ENCODE measurements at places on chromosomes 13 and 19.
A peak's percentile ranks its signal among the peaks of the same experiment; 100 is the strongest.

GRCh38 chr19:1450735-1451731 lies 1.1 kb downstream of the APC2 start:
- no peak for DNase-seq

DNA sequence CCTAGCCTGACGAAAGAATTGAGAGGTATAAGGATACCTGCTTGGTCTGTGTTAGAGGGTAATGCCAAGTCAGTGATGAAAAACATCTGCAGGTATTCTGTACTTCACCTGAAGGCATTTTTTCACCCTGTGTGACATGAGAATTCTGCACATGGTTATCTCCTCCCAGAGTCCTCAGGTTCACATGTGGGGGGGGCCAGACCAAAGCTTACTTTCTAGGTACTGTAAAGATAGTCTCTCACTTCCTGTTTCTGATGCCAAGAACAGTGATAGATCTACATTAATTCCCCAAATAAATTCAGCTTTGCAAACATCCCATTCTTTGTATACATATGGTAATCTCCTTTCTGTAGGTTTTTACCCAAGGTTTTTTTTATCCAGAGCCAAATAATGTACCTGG lies 53.4 kb downstream of the GPC6 start:
- DNase-seq, result no peak

GRCh38 chr19:55674841-55675660 lies at the start of gene EPN1:
TSS of gene EPN1 (plus strand) at chr19:55675226. CDS start at chr19:55678628, 3,402 bp downstream.
- peak; percentile 93 for DNase-seq

DNA sequence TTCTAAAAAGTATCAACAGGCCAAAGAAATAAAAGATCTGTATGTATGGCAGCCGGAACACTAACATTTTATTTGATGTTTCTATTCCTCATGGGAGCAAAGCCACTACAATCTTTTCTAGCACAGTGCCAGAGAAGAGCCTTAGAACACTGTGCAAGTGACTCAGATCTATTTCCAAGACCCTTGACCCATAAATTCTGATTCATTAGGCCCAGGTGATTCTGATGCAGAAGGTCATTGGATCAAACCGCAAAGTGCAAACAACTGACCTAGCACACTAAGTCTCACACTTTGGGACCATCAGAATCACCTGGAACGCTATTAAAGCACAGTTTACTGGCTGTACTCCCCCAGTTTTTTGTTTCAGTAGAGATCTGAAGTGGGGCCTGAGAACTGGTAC lies 87.6 kb downstream of the MYCBP2 start:
- no peak for DNase-seq

GRCh38 chr19:45298264-45298663 lies 24.4 kb downstream of the CKM start:
- DNase-seq, result no peak

DNA sequence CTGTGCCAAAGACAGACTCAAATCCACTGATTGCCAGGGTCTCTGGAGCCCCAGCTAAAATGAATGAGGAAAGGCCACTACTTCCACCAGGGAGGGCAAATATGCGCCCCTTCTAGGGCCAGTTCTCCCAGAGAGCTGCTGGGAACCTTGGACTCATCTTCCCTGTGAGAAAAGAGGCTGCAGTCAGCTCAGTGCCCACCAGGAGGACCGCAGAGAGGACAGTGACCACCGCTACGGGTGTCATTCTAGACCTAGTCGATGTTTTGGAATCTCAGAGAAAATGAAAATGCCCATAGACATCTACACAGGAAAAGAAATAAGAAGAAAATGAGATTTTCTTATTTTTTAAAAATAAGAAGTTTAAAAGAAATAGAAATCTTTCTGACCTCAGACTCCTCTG lies 235.1 kb downstream of the UQCRFS1 start:
- DNase-seq, result no peak

GRCh38 chr19:44598880-44599279 lies 14.5 kb upstream of the IGSF23 start:
- no peak for DNase-seq

DNA sequence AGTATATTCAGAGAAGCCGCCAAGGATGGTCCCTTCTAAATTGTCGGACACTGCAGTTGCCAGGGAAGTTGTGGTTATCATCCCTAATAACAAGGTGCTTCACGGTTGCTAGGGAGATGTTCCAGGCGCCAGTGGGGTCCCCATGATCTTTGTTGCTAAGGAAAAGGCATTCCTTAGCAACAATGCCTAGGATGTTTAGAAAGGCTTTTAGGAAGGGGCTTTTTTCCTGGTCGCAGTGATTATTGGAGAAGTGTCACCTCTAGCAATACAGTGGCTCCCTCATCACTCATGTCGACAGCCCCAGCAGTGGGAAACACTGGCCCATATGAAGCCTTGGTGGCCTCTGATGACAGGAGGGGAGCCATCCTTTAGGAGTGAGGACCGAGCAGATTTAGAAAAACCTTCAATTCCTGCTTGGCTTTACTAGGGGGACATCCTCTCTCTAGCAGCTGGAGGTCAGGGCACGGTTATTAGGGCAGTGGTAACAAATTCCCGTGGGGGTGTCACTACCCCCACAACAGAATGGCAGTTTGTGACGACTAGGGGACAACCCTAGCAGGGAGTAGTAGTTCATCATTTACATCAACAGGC lies 6.4 kb upstream of the TMC4 start:
- no peak for DNase-seq

DNA sequence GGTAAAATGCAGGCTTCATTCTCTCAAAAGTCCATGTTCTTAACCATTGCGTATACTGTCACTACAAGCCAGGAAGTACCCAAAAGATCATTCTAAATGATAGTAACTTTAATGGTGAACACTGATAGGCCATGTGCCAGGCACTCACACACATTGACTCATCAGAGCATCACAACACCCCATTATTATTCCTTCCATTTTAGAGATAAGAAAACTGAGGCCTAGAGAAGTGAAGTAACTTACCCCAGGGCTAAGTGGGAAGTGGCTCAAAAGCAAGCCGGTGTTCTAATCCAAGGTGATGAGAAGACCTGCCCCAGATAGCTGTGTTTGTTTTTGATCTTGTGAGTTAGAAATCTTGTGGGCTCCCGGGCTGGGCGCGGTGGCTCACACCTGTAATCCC lies 1.4 kb upstream of the PHLDB3 start:
- DNase-seq, result no peak

Data from activated CD8-positive, alpha-beta memory T cell treated with anti-CD3 and anti-CD28 coated beads for 1 hour (primary cell).